Activated naive CD8-positive, alpha-beta T cell treated with anti-CD3 and anti-CD28 coated beads, Interleukin-2, amount 50 U/mL, for 24 hours (primary cell): ENCODE measurements at places on chromosomes 16 and 17.

GRCh38 chr16:57564571-57565270, 22.3 kb downstream of the ADGRG5 start:
- no peak for DNase-seq

DNA sequence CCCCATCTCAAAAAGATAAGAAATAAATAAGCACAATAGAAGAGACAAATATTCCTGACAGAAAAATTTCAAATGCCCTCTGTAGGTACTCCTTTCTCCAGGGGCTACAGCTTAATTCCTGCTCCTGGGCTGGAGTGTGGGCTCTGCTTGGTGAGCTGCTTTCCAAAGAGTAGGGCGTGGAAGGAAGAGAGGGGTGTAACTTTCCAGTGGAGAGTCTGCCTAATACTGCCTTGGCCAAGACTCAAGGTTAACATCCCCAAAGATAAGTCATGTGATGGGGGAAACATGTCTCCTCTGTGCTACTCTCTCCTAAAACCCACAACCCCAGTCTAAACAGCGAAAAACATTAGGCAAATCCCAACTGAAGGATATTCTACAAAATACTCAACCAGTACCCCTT, 42.7 kb downstream of the TMC5 start:
- no peak for DNase-seq

GRCh38 chr17:66715076-66715675, 119.7 kb upstream of the CACNG5 start:
- DNase-seq, result no peak

DNA sequence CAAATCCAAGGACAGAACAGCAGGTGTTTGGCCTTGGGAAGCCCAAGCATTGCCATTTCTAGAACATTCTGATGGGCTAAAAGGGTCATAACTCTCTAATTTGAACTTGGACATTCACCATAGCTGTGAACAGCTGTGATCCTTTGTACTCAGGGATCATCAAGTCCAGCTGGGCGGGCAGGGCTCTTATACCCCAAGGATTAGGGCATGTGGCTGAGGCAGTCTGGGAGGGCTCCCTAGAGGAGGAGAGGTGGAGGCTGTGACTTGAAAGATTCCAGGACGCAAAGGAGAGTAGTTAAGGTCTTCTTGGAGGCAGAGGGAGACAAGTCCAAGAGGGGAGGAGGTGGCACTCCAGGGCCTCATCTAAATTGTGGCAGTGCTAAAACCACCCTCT, 233.1 kb upstream of the GSE1 start:
- DNase-seq, result no peak

- peak; percentile 81 for DNase-seq
These were observed 16.7 kb downstream of the HSD11B2 start for GRCh38 chr16:67447508-67448076.

DNA sequence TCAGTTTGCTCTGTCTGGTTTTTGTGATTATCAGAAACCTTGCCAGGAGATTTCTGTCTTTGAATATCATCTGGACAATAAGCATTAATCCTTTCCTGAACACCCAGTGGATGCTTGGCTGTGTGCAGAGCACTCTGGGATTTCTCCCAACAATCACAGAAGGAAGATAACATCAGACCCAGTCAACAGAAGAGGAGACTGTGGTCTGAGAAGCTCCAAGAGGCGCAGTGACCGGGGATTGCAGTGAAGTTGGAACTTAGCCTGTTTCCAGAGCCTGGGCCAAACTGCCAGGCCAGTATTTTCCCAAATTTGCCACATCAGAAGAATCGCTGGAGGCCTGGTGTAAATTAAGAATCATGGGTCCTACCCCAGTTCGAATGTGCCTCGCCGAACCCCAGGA, 264.7 kb downstream of the C16orf95 start:
- no peak for DNase-seq

- no peak for DNase-seq
These were observed 281.5 kb downstream of the CA10 start for GRCh38 chr17:51876986-51877385.

GRCh38 chr17:44374306-44375195, 10.9 kb upstream of the FAM171A2 start:
- DNase-seq, result no peak

DNA sequence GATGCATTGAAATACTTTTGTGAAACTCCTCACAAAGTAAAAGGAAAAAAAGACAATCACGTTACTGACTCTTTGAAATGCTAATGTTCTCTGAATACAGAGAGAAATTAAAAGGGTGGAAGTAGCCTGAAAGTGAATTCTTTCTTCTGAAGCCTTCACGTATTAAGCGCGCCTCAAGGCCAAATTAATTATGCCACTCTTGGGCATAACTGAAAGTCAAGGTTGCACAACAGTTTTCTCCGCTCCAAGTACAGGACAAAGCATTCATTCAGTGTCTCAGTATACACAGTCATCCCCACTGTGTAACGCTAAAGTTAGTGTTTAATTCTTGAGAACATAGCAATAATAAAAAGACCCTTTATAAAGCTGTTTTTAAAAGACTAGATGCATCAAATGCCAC, 21.5 kb downstream of the PARN start:
- DNase-seq, result no peak

- no peak for DNase-seq
These were observed 132.0 kb downstream of the SNX11 start for GRCh38 chr17:48239603-48239995.

GRCh38 chr16:87701505-87701921, 64.3 kb downstream of the KLHDC4 start:
- DNase-seq, result no peak

DNA sequence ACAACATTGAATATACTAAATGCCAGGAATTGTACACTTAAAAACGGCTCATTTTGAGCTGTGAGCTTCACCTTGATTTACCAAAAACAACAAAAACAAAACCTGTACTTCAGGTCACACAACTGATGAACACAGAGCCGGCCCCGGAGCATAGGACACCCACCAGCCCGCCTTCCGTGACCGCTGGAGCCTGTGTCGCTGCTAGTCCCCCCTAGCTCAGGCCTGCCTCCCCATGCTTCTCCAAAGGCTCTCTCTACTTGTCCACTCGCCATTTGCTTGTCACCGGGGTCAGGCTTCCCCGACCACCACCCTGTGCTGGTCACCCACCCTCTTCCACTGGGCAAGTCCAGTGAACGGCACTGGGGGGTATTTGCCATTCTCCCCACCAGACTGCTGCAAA, 113.8 kb upstream of the TNRC6C start:
- no peak for DNase-seq

DNA sequence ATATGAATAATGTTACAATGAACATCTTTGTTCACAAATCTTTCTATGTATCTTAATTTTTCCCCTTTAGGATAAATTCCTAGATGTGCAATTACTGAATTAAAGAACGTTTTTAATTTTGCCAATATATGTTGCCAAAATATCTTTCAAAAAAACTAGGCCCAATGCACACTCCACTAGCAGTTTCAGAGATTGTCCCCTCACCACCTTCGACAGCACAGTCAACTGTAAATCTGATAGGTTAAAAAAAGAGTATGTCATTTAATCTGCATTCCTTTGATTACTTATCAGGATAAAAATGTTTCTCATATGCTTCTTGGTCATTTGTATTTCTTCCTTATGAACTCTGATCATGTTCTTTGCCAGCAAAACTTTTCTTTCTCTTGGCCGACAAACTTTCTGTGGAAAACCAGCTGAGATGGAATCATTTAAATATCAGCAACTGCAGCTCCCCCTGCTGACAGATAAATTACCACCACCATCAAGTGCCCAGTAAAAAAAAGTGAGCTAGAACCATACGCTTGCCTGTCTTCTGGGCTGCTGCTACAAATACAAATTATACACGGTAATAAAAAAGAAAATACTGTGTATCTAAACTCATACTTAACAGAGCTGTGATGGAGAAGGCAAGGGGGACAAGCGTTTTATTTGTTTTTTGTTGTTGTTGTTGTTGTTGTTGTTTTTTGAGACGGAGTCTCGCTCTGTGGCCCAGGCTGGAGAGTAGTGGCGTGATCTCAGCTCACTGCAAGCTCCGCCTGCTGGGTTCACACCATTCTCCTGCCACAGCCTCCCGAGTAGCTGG, 19.6 kb upstream of the KANSL1 start:
- DNase-seq, result peak; percentile 53

GRCh38 chr17:17661834-17662385, 19.3 kb upstream of the RAI1 start:
- DNase-seq, result no peak

GRCh38 chr17:77098884-77099545, 41.8 kb upstream of the SEC14L1 start:
- no peak for DNase-seq

DNA sequence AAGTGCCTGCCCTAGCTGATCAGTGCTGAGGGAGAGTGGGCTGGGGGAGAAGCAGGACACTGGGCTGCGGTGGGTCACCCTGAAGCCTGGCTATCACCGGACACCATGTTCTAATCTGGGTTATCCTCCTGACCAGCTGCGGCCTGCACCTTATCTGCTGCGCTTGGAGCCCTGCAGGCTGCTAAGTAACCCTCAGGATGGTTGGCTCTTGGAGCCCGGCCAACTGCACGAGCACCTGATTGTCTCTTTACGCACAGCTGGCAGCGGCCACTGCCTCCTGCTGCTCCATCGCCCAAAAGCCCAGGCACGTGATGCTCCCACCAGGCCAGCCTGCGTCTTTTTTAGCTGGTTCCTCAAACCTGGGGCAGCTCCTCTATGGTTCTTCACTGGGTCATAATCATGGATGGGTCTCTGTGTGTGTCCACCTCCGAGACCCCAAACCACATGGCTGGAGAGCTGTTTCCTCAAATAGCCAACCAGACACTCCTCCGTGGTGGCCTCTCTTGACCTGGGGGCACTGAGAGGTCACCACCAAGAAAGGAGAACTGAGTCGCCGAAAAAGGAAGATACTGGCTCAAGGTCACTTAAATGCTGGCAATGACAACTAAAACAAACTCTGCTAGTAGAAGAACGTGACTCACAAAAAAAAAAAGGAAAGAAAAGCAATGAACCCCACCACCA, 21.7 kb downstream of the SPHK1 start:
- no peak for DNase-seq

- no peak for DNase-seq
These were observed 263.2 kb upstream of the CACNG5 start for GRCh38 chr17:66571745-66572144.

GRCh38 chr16:14356064-14356463, 274.0 kb downstream of the PARN start:
- DNase-seq, result no peak

GRCh38 chr17:21165922-21166594, 39.3 kb downstream of the DHRS7B start:
- DNase-seq, result no peak

DNA sequence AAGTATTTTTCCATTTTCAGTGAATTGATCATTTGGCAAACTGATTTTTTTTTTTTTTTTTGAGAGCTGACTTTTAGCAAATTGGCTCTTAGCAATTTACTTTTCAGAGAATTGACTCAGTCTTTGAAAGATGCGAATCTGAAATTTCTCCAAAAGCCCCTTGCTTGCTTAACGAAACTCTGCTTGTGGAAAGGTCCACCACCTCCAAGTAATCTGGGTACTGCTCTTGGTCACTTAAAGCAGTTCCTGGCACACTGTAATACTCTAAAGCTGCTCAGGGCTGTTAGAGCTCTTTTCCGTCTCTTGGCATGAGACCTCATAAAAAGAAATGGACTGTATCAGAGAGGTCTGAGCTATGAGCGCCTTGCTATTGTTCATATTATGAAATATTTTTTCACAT, 2.9 kb downstream of the GSDMB start:
- DNase-seq, result no peak

DNA sequence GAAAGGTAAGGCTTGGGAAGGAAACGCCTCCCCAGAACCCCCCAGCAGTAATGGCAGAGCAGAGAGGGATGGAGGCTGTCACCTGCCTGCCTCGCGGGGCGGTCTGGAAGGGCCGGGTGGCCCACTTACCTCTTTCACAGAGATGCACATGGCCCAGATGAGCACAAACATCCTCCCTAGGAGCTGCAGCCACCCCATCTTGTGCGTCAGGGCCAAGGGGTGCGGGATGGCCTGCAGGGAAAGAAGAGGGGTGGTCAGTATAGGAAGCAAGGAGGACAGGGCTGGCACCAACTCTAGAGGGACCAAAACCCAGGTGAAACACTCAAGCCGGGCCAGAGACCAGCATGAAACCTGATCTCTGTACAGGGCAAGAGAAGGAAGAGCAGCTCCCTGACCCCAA, 29.7 kb downstream of the TRPV3 start:
- DNase-seq, result no peak

DNA sequence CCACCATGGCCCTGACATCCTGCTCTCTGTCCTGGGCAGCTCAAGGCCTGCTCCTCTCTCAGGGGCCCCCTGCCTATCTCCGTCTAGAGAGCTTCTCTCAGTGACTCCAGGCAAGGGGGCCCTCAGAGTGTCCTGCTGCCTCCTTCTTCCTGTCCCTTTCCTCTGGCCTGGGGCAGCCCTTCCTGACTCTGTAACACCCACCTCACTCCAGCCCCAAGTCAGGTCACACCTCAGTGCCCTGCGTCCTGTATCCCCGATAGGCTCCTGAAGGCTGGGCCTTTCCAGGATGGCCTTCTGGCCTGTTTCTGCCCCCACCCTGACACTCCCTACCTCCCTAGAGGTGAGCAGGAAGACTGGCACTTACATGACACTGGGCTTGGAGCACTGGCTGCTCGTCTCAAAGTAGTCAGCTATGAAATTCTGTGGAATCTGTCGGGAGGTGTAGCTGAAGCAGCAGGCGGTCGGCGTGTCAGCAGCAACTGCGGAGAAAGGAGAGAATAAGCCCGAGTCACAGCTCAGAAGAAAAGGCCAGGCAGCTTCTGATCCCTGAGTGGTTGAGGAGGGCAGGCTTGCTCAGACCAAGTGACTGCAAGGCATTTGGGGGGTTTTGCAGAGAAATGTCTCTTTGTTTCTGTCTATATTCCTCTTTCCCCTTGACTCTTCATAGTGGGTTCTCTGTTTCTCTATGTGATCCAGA, 976 bp downstream of the CCL3L1 start:
- no peak for DNase-seq

GRCh38 chr16:17318238-17318637, 152.5 kb downstream of the XYLT1 start:
- DNase-seq, result no peak

- DNase-seq, result no peak
These were observed 42.8 kb downstream of the PKD1 start for GRCh38 chr16:2092866-2093265.
